Aorta (tissue), 5 donors: ENCODE measurements at places on chromosomes 6 and 20. TPM values are rescaled to one million over a fixed set of nuclear protein-coding genes. Genes with fewer than 3 reads are reported as not detected.

The CLVS2 gene
- 0.03 TPM for total RNA-seq

The CLPSL1 gene
- total RNA-seq: not detected

The PDYN gene
- total RNA-seq: not detected

The FAM120B gene
- total RNA-seq: 38.5 TPM

The PI16 gene
- 383 TPM for total RNA-seq

The HLA-G gene
- total RNA-seq: 0.29 TPM

The MROH8 gene
- total RNA-seq: 5.1 TPM

The SRXN1 gene
- total RNA-seq: 18.5 TPM

The PBOV1 gene
- total RNA-seq: not detected

The TFAP2C gene
- 0.39 TPM for total RNA-seq

The SEC63 gene
- total RNA-seq: 112 TPM

The RIPOR3 gene
- 8.0 TPM for total RNA-seq

The ERVFRD-1 gene
- not detected for total RNA-seq

The TFAP2D gene
- not detected for total RNA-seq
